ENCODE measurements at places on chromosomes 2 and 18. TPM values are rescaled to one million over a fixed set of nuclear protein-coding genes. Genes with fewer than 3 reads are reported as not detected.

DNA sequence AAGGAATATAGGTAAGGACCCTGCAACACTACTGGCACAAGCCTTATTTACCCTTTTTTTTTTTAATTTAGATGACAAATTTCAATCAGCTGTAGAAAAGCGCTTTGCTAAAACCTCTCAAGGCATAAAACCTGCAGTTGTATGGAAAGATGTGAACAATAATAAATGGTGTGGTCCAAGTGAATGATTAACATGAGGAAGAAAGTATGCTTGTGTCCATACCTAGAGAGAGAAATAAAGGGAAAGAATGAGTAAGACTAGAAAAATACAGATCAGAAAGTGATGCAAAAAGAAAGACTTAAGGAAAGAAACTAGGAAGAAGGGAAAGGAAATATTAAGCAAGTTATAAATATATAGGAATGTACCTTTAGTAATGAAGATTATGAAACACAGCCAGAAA, 119.2 kb upstream of the SCN7A start:
- H3K4me1 ChIP-seq: no peaks in the 10 kb centered on the region
- no peaks in the 10 kb centered on the region for H3K36me3 ChIP-seq
- H3K4me3 ChIP-seq: no peak overlapping the region
- no peak overlapping the region for H3K27ac ChIP-seq
- DNase-seq: no peak

DNA sequence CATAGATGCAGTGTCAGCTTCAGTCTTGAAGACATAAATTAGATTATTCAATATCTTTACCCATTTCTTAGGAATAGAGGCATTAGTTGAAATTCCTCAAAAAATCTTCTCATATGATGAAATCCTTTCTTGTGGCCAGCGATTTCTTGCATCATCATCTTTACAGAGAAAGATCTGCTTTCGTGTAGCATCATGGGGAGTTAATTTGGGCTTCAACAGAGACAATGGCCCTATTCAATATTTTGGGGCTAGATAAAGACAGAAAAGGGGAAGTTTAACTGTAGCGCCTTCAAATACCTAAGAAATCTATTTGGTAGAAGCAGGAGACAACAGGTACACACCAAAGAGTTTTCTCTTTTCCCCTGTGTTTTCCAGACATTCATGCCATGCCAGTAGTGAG, 73.8 kb downstream of the TGFA start:
- H3K27me3 ChIP-seq: no peaks in the 10 kb centered on the region
- no peaks in the 10 kb centered on the region for H3K4me1 ChIP-seq
- no peaks in the 10 kb centered on the region for H3K36me3 ChIP-seq
- H3K27ac ChIP-seq: no peak overlapping the region
- no peak overlapping the region for H3K4me3 ChIP-seq
- DNase-seq: no peak

DNA sequence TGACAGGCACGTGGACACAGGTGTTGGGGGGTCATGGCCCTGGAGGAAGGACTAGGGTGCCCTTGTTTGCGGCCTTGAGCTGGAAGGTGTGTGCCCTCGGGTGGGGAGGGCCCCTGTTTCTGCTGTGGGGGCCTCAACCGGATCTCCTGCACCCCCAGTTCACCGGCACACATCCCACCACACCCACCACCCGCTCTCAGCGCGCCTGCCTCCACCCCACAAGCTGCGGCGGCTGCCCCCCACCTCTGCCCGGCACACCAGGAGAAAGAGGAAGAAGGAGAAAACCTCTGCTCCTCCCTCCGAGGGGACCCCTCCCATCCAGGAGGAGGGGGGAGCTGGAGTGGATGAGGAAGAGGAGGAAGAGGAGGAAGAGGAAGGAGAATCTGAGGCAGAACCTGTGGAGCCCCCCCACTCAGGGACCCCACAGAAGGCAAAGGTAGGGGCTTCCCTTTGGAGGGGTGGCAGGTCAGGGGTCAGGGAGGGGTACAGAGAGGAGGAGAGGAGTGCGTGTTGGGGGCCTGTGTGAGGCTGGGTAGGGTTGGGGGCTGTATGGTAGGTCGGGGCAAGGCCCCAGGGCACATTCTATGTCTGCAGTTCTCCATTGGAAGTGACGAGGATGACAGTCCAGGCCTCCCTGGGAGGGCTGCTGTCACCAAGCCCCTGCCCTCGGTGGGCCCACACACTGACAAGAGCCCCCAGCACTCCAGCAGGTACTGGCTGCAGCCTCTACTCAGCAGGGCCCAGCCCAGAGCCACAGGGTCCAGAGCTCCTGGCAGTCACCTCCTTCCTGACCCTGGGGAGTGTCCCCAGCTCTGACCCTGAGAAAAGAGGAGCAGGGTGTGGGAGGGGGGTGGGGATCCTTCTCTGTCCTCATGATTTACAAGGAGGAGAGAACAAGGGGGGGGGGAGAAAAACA, 1.8 kb downstream of the SLC4A3 start:
- no peak overlapping the region for H3K4me3 ChIP-seq
- no peaks in the 10 kb centered on the region for H3K4me1 ChIP-seq
- H3K36me3 ChIP-seq: no peaks in the 10 kb centered on the region
- peak; percentile 14 for DNase-seq

- no peaks in the 10 kb centered on the region for H3K36me3 ChIP-seq
- no peaks in the 10 kb centered on the region for H3K4me1 ChIP-seq
- H3K4me3 ChIP-seq: peak overlapping the region; percentile 97
- H3K27me3 ChIP-seq: no peaks in the 10 kb centered on the region
Observed at GRCh38 chr2:64524604-64525316, 632 bp downstream of the AFTPH start.

Gene NT5C1B
- total RNA-seq: not detected
